Myocyte (in vitro differentiated cells): ENCODE measurements at places on chromosomes 5 and 9.

DNA sequence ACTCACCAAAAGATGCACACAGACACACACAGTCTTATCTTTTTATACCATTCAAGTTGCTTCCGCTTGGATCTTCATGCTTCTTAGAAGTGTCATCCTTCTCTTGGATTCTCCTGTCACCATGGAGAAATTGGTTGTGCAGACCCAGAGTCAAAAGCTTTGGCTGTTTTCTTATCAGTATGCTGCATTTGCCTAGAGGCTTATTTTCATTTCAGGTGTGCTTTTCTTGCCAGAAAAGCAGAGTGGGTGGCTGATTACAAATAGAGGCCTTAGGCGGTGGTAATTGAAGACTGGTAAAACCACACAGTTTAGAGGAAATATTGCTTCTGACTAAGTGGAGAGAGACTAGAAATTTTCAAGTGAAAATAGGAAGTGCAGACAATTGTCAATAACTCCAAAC is 70.2 kb upstream of the TLE4 start:
- DNase-seq, result no peak

- DNase-seq, result peak; percentile 73
Observed at GRCh38 chr5:134547579-134547978, 22.1 kb downstream of the JADE2 start.

DNA sequence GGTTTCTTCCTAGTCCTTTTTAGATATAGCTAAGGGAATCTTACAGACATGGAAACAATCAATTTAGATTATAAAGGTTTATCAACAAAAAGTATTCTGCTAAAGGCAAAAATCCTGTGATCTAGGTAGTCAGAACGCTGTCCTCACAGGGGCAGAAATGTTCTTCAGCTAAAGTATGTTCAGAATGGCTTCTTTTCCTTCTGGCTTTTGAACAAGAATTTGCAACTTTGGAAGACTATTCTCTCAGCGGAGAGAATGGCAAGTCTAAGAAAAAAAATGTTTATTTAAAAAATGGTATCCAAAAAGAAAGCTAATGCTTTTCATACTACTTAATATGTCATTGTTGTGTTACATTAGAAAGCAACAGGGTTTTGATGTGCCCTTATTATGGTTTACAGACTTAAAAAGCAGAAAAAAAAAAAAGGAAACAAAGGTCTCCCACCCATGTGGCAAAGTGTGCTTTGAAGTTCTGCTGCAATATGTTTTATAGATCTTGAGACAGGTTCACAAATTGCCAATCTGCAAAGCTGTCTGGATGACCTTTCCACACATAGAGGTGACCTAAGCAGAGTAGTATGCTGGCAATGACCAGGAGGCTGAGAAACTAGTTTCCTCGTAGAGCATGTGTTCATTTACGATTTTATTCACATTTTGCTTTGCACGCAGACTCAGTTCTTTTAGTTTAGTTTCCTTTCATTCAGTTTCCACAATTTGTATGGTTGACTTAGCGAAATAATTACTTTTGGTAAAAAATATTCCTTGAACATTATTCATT is 45.1 kb upstream of the PJA2 start:
- peak; percentile 55 for DNase-seq

DNA sequence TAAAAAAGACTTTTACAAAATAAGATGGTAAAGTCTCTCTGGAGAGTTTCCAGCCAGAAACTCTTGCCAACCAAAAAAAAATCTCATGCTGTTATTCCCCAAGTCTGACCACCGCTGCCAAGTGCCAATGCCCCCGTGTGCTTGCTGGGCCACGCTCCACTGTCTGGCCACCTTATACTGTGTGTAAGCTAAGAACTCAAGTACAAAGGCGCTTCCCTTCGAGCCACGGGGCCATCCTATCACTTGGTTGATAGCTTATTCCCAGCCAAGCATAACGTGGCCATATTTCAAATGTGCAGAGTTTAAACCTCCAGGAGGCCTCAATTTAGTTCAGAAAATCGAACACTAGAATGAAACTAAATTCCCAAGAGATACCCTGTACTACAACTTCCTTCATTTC is 36.0 kb downstream of the ROR2 start:
- DNase-seq, result no peak

DNA sequence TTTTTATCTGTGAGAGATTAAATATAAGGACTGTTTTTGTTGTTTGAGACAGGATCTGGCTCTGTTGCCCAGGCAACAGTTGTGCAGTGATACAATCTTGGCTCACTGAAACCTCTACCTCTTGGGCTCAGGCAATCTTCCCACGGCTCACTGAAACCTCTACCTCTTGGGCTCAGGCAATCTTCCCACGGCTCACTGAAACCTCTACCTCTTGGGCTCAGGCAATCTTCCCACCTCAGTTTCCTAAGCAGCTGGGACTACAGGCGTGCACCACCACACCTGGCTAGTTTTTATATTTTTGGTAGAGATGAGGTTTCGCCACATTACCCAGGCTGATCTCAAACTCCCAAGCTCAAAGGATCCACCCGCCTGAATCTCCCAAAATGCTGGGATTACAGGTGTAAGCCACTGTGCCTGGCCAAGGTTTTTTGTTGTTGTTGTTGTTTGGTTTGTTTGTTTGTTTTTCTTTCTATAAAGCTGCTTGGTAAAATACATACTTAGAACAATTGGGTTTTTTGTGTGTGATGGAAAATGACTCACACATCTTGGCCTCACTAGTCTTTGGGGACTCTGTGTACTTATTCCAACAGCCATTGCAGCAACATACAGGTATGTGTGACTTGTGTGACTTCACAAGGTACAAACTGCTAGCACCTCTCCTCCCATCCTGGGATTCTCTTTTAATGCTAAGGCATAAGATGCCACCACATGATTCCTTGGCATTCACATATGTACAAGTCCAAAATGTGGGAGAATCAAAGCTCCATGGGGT is 36.5 kb upstream of the RASA1 start:
- peak; percentile 23 for DNase-seq

DNA sequence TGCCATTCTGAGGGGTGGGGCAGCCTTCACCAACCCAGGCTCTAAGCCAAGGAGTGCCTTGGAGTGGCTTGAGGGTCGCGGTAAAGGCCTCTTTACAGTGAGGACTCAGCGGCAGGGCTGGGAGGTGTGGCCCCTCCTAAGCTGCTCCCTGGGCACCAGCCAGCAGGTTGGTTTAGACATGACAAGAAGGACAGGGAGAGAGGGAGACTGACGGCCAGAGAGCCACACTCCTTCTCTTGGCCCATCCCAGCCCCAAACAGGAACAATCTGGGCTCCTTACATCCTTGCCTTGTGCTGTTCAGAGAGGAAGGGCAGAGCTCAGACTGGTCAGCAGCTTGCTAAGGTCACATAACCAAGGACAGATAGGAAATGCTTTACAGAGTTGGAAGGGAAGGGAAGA is 94.5 kb downstream of the LMX1B start:
- no peak for DNase-seq

- no peak for DNase-seq
Observed at GRCh38 chr5:14243766-14244165, 100.6 kb downstream of the TRIO start.

GRCh38 chr5:83446253-83446947 is 25.1 kb upstream of the VCAN start:
- no peak for DNase-seq
